DND-41 (cell line): ENCODE measurements at places on chromosomes 1 and 21.

- no peak for DNase-seq
These were observed 12.3 kb downstream of the PHLDA3 start for GRCh38 chr1:201456499-201457309.

GRCh38 chr1:88655685-88656299, 28.3 kb upstream of the PKN2 start:
- DNase-seq: no peak

DNA sequence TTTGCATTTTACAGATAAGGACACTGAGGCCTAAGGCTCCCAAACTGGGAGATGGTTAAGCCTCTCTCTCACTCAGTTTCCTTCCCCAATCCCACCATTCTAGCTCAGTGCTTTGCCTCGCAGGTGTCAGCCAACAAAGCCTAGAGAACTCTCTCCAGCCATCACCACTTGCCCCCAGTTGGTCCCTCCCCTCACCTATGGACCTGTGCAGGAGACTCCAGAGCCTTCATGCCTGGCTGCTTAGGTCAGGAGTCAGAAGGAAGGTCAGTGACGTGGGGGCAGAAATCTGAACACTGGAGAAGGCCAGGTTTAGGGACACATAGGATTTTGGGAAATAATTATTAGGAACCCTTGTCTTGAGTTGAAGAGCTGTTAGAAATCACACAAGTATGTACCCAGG, 295.3 kb downstream of the PTPRU start:
- DNase-seq: no peak

- no peak for DNase-seq
These were observed 200.0 kb downstream of the AJAP1 start for GRCh38 chr1:4854367-4854766.
